A549 treated with Mapracorat at 1 μM for 4 hours (cell line): ENCODE measurements at places on chromosomes 1 and 21. TPM values are rescaled to one million over a fixed set of nuclear protein-coding genes. Genes with fewer than 3 reads are reported as not detected.

GPX7 gene
- total RNA-seq = not detected in 5 replicates

TMOD4 gene
- total RNA-seq = 0.25 to 0.32 TPM (median 0.30 TPM) in 3 of 5 replicates, not detected in the others

C1orf105 gene
- total RNA-seq = not detected in 5 replicates

C8B gene
- total RNA-seq = not detected in 5 replicates

S100A5 gene
- total RNA-seq = 0.44 to 1.5 TPM (median 1.0 TPM) in 5 replicates

RSPO1 gene
- total RNA-seq = 0.08 to 0.16 TPM (median 0.10 TPM) in 5 replicates

A3GALT2 gene
- total RNA-seq = not detected in 5 replicates

NPPA gene
- not detected in 5 replicates for total RNA-seq

MCL1 gene
- total RNA-seq = 220 to 303 TPM (median 284 TPM) in 5 replicates

USH2A gene
- not detected in 5 replicates for total RNA-seq

PROX1 gene
- total RNA-seq = 0.01 to 0.09 TPM (median 0.07 TPM) in 5 replicates

F13B gene
- total RNA-seq = not detected in 5 replicates

PTGER3 gene
- total RNA-seq = not detected in 5 replicates

PEAR1 gene
- 6.3 to 8.1 TPM (median 7.2 TPM) in 5 replicates for total RNA-seq

ANGPTL7 gene
- total RNA-seq = not detected in 5 replicates

WNT3A gene
- total RNA-seq = 0.04 to 0.06 TPM in 2 of 5 replicates, not detected in the others
